ENCODE measurements at places on chromosomes 7 and 10.

DNA sequence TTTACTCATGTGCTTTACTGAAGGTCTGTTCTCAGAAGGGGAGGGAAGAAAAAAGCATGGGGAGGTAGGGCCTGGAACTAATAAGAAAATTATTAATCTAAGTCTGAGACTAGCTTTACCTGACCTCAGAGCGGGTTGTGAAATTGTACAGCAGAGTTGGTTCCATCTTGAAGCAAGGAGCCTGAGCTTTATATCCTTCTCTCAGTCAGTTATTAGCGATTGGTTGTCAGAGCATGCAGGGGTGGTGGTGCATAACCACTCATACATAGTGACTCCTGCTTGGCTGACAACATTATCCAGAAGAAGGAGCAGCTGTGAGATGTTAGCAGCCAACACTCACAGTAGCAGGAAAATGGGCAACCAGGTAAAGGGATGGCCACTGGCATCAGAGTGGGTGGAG, 976.3 kb upstream of the LRRTM3 start:
- DNase-seq: no peak

GRCh38 chr10:94002156-94002555, 8.4 kb downstream of the PLCE1 start:
- DNase-seq: no peak

- DNase-seq: no peak
Measured at GRCh38 chr10:55374060-55374459, 573.0 kb upstream of the PCDH15 start.

DNA sequence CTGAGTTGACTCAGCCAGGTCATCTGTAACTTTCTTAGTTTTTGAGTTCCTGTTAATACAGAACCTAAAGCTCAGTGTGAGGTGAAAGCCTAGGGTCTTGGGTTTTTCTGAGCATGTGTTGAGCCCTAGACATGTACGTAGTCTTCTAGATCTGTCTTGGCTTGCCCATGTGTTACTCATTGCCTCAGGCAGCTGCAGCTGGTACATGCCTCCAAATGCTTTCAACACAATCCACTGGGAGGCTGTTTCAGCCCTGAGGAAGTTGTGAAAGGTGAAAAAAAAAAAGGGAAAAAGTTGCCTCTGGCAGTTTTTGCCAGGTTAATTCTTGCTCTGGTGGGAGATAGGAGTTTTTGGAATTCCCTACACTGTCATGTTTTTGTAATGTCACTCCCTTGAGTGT, 134.6 kb downstream of the RNF216 start:
- DNase-seq: no peak

- no peak for DNase-seq
Measured at GRCh38 chr10:51615764-51616298, 83.6 kb downstream of the CSTF2T start.

- DNase-seq: no peak
Measured at GRCh38 chr10:61975391-61975932, 74.0 kb downstream of the ARID5B start.

GRCh38 chr7:100489824-100490223, 6.1 kb downstream of the NYAP1 start:
- no peak for DNase-seq

- DNase-seq: no peak
Measured at GRCh38 chr7:117975476-117975875, 102.2 kb upstream of the CTTNBP2 start.
